ENCODE measurements at places on chromosomes 6 and 20.

DNA sequence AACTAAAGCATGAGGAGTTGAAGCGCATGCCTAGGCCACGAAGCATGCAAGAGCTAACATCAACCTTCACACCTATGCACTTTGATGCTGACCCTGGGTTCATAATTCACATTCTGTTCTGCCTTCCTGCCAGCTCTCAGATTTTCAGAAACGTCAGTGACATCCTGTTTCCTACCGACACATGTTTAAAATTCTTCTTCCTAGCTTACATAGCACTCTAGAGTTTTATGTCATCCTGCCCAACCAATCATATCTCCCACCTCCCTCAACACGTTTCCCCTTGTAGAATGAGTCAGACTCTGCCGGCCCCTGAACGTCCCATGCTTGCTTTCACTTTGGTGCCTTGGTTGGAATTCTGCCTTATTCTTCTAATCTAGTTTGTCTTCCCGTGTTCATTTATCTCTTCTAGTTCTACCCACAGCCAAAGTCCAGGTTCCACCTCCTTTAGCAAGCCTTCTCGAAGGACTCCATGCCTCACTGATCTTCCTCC lies 97.2 kb upstream of the MAP7 start:
- DNase-seq, result peak; percentile 23

- DNase-seq, result no peak
These were observed 28.9 kb downstream of the FUCA2 start for GRCh38 chr6:143482593-143482992.

DNA sequence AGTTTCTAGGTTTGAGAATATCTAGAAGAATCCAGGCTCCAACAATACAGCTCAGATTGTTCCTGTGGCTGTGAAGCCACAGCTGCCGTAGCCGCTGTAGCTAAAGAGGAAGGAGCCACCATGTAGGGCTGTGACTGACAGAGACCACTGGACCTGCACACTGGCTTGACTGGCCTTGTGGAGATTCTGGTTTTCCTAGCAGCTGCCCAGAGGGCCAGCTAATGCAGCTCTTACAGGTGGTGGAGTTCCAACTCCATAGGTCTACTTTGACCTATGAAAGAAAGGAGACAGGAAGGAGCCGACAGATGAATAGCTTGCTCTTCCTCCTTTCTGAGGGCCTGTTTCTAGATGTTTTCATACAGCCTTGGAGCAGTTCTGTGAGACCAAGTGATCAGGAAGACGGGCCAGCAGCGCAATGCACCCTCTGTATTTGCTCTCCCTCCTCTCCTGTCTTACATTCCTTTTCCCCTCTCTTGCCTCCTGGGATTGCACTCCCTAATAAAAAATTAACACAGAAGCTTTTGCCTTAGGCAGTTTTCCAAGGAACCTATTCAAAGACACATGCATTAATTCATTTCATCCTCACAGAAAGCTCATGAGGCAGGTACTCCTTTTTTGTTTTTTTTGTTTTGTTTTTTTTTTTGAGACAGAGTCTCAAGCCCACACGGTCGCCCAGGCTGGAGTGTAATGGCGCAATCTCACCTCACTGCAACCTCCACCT lies 51.8 kb upstream of the MYB start:
- no peak for DNase-seq

GRCh38 chr6:168377484-168377855 lies 57.9 kb upstream of the DACT2 start:
- no peak for DNase-seq

GRCh38 chr20:49478754-49479689 lies 3.4 kb downstream of the KCNB1 start:
- no peak for DNase-seq

DNA sequence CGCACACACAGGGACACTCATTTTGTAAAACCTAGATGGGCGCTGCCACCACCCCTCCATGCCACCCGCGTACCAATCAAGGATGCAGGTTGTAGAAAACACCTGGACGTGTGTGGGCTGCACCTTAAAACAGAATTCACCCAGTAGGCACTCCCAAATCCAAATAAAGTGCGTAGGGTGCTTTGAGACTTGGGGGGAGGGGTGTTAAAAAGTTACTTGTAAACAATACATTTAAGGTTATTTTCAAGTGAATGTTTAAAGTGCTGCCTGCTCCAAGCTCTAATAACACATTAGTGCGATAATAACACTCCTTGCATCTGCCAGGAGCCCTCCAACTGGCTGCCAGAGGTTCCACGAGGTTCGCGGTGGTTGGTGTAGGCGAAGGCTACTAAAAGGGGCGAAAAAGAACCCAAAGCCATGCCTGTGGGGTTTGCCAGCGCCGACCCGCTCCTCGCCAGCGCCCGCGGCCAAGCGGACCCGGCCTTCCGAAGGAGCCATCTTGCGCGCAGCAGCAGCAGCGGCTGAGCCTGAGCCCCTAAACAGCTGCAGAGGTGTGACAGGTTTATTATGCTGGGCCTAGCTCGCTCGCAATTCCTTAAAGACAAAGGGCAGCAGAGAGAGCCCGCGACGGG lies 11.5 kb downstream of the FOXC1 start:
- DNase-seq, result no peak

- no peak for DNase-seq
These were observed 20.1 kb upstream of the HECA start for GRCh38 chr6:139114746-139115145.

- no peak for DNase-seq
These were observed 123.0 kb upstream of the FAM184A start for GRCh38 chr6:119201480-119201879.

DNA sequence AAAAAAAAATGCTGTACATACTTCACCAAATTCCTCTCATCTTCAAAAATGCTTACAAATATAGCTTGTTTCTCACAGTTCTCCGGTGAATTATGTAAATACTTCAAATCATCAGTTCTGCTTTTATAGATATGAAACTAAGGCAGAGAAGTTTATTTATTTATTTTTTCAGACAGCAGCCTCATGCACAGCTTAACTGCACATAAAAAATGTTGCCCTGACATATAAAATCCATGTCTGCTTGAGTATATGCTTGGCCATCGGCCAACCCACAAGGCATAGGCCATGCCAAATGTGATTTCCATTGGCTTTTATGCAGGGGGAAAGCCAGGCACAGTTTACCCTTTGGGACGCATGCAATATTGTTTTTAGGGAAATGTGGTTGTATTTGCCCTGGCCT lies 57.3 kb upstream of the PHACTR2 start:
- DNase-seq, result no peak

DNA sequence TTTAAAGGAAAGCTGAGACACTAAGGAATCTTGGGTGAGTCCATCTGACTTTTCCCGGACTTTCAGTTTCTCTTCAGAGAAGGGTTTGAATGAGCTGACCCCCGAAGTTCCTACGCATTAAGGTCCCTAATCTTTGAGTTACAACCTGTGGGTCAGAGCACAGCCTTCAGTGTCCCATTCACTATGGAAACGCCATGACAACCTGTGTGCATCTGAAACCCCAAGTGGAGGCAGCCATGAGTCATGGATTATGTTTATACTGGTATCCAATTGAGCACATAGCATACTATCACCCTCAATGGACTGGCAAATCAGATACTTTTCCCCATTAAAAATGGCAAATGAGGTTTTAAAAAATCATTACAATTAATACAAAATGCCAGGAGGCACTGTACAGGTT lies 11.4 kb downstream of the MYLK4 start:
- DNase-seq, result no peak

GRCh38 chr6:75306064-75306463 lies 21.5 kb upstream of the TMEM30A start:
- no peak for DNase-seq

DNA sequence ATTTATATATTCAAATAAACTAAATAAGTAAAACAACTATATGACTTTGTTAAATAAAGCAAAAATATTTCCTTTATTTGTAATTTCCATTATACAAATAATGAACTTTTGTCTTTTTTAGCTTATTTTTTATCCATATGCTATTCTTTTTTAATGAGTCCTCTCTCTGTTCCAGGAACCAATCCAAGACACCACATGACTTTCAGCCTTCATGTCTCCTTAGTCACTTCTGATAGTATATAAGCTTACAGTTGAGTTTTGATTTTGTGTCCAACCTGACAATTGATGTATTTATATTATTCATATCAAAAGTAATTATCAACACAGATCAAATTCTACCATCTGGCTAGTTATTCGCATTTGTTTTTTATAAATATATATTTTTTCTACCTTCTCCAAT lies 582.3 kb upstream of the GJE1 start:
- DNase-seq, result no peak

DNA sequence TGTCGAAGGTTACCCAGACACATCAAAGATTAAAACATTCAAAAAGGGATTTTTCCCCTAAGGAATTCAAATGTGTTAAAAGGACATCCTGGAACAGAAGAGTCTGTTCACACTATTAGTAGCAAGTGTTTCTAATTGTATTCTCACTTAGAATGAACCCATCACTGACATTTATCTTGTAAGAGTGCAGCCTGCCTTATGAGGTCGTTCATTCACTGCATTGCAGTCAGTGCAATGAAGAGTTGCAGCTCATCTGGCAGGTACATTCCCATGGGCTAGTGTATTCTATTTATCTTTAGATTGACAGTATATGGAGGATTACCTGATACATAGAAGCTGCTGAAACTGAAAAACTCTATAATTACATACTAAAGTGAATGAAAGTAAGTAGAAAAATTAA lies 36.5 kb downstream of the PHACTR1 start:
- DNase-seq, result no peak

- DNase-seq, result no peak
These were observed 739 bp downstream of the GSS start for GRCh38 chr20:34954904-34955230.

DNA sequence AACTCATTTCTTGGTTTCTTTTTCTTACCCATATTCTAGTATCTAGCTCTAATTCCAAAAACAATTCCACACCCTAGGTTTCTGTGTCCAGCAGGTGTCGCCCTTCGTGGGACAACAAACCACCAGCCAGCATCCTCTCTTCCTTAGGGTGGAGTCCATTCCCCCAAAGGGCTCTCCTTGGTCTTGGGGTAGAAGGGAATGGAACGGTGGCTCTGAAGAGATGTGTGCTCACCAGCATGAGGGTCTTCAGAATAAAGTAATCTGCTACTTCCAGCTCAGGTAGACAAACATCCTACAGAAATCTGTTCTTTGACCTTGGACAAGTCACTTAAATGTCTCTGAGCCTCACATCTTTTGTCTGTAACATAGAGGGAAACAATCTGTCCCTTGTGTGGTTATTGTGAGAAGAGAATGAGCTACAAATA lies 7.2 kb downstream of the HLA-DMB start:
- peak; percentile 81 for DNase-seq

- no peak for DNase-seq
These were observed 375.7 kb downstream of the MMUT start for GRCh38 chr6:49087369-49087768.

DNA sequence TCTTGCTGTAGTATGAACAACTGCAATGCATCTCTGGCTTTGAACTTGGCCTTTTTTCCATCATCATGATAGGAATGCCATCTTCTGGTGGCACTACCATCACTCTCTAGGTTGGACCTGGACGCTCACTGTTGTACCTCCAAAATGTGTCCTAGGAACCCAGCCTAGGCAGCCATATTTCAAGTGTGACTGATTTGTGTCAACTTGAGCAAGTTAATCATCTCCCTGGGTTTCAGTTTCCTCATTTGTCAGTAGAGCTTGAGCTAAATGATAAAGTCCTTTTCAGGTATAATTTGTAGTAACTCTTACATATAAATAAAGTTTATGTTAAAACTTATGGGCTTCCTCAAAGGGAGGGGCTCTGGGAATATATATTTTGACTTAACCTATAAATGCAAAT lies 241.7 kb upstream of the CEP162 start:
- DNase-seq, result no peak

DNA sequence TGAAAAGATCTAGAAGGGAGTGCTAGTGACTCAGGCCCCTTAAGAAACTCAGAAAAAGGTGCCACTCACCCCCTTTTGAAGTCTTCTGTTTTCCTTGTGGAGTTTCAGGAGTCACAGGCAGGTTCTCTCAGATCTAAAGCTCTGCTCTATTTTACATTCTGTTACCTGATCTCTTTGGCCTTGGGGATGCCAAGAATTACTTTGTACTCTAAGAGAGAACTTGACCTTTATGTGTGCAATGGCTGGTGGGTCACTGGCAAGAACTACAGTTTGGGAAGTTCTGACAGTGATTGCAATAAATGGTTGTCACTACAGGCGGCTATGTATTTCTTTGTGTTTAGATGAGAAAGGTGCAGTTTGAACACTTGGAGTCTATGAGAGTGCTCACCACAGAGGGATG lies 24.2 kb upstream of the ENPP4 start:
- DNase-seq, result no peak

- no peak for DNase-seq
These were observed 2.3 kb downstream of the PM20D2 start for GRCh38 chr6:89148016-89148750.

GRCh38 chr6:134146268-134147033 lies 94.0 kb upstream of the SLC2A12 start:
- DNase-seq, result no peak

GRCh38 chr20:44208165-44208564 lies 2.4 kb downstream of the OSER1 start:
- DNase-seq, result no peak

- DNase-seq, result no peak
These were observed 87.8 kb downstream of the GMDS start for GRCh38 chr6:2157441-2158127.

GRCh38 chr6:41546475-41546865 lies 289 bp downstream of the FOXP4 start:
- no peak for DNase-seq

GRCh38 chr6:72642435-72642834 lies 20.6 kb downstream of the KCNQ5 start:
- no peak for DNase-seq

DNA sequence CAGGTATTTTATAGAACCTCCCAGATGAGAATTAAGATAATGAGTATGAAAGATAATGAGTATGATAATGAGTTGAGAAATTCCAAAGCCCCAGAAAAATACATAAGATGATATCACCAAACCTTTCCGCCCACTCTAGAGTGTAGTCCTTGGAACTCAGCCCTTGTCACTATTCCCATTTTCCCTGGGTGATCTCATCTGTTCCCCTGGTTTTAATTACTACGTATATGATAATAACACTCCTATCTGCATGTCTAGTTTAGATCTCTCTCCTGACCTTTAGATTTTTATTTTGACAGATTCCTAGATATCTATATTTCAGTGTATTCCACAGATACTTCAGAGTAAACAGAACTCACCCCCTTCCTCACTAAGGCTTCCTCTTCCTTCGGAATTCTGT lies 51.0 kb upstream of the ASIP start:
- no peak for DNase-seq

GRCh38 chr20:57256908-57257307 lies 9.5 kb downstream of the BMP7 start:
- no peak for DNase-seq

GRCh38 chr6:169051371-169051770 lies 202.3 kb downstream of the THBS2 start:
- no peak for DNase-seq
